Mesenteric fat pad (tissue), 1 donor: ENCODE measurements at places on chromosomes 3 and 15. TPM values are rescaled to one million over a fixed set of nuclear protein-coding genes. Genes with fewer than 3 reads are reported as not detected.

IL5RA gene
- total RNA-seq = not detected

GOLGA8R gene
- total RNA-seq = 2.6 TPM

VGLL3 gene
- total RNA-seq = 129 TPM

GHSR gene
- total RNA-seq = not detected

CLSTN2 gene
- total RNA-seq = 44.1 TPM

CP gene
- total RNA-seq = 17.5 TPM

DUOX1 gene
- 2.5 TPM for total RNA-seq

RNF123 gene
- 42.1 TPM for total RNA-seq

ACKR4 gene
- 4.6 TPM for total RNA-seq

PLA2G4E gene
- not detected for total RNA-seq

DNA sequence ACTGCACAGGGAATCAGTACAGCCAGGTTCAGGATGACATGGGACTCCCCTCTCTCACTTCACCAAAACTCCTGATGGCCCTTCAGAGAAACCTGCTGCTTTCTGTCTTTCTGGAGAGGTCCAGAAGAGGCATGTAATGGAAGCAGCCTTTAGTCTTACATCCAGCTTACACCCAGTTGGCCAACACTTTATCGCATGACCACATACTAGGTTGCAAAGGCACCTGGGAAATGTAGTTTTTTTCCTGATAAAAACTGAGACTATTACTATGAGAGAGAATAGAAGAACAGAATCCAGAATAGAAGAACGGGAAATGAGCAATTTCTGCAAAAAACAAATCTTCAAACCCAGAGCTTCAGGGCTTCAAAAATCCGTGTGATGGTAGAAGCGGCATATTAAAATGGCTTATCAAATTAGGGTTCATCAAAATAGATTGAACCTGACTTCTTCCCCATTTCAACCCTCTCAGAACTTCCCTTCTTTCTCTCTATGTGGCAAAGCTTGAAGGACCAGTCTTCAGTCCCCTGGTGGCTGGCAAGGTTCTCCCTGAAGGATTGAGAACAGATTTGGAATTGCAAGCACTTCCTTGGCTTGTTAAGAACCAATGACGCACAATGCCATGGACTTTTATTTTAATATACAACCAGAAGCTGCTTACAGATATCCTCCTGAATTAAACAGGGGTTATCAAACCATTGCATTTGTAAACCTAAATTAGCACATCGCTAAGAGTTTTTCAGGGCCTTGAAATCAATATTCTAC lies 34.4 kb downstream of the CORO2B start:
- DNase-seq = no peak

DNA sequence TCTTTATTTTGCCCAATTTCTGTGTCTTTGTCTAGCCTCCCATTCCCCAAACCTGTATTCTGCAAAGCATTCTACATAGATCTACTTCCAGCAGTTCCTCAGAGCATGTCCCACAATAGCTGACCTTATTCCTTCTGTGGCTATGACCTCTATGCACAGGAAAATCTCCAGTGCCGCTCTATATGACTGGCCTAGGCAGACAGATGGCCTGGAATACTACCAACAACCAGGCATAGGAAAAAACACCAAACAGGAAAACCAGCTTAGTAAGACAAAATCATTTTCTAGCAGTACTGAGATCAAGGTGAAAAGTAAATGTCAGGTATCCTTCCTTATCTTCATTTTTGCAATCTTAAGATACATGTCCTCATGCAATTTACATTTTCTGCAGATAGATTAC lies 1115.0 kb downstream of the IGSF11 start:
- DNase-seq = no peak

- DNase-seq = no peak
These were observed 2.3 kb downstream of the ITPR1 start for GRCh38 chr3:4495294-4496086.

GRCh38 chr15:78937132-78937739 lies 7.6 kb downstream of the CTSH start:
- no peak for DNase-seq

- no peak for DNase-seq
These were observed 292.7 kb downstream of the OCA2 start for GRCh38 chr15:27806396-27806795.

- no peak for DNase-seq
These were observed 85.5 kb downstream of the LARS2 start for GRCh38 chr3:45473841-45474240.

DNA sequence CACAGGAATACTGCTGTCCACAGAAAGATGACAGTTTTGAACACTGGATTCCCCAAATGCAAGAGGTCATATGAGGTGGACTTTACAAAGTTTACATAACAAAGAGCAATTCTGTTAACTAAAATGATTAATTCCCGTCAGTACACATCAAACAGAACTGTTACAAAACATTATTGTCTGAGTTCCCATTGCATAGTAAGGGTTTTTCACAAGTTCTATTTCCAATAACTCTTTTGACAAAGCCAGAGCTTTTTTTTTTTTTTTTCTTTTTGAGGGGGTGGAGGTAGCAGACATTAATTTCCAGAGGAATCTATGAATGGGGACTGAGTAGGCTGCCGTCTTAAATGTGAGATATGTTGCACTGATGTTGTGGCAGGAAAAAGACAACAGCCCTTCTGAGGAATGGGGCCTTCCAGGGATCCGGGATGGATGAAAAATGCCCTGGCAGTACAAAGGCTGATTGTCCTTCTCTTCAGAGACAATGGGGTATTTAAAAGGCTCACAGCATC lies 178.1 kb upstream of the KBTBD8 start:
- no peak for DNase-seq

DNA sequence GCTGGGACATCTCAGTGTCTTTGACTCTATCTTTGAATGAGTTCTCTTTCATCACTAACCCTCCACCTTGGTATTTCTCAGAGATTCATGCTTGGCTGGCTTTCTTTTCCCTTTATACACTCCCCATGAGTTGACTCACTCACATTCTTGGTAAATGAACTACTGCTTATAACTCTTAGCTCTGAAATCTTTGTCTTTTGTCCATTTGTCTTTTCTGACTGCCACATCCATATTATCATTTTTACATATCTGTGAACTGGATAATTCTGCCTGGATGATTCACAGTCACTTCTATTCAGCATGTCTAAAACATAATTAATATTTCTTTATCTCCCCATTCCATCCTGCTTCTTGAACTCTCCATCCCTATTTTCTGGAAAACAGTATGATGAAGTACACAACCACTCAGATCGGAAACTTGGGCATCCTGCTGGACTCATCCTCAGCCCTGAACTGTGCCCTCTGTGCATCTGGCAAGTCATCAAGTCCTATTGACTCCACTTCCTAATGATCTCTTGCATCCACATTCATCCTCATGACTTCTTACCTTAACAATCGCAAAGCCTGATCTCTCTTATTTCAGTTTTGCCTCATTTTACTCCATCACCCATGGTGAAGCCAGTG lies 66.9 kb downstream of the KCNAB1 start:
- no peak for DNase-seq

GRCh38 chr3:72123908-72124441 lies 339.0 kb upstream of the PROK2 start:
- DNase-seq = no peak
